ENCODE measurements at places on chromosomes 5 and 9. TPM values are rescaled to one million over a fixed set of nuclear protein-coding genes. Genes with fewer than 3 reads are reported as not detected.

DNA sequence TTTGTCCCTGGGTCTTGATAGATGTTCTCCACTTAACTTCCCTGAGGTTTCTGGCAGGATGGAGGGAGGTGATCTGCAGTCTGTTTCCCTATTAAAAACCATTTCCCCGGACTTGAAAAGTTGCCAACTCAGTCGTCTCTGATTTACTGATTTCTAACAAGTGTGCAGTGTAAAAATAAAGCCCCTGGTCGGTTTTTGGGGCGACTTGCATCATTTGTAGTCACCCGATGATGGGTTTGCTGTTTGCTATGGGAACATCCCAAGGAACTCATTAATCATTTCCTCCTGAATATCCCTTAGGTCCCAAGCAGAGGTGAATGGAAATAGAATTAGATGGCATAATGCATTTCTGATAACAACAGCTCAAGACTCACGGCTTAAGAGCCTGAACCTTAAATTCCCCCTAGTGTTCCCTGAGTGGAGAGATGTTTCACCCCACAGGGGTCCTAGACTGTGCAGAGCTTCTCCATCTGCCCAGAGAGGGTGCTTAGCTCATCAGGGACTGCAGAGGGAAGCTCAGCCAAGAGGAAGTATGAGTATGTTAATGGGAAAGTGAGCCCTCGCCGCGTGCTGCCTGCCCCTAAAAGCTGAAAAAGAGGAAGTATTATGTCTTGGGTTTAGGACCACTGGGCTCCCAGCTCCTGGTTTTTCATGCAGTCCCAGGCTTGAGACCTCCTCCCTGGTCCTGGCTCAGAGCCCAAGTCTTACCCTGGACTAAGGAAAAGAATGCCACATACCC, 115.1 kb upstream of the DAP start:
- DNase-seq: no peak

Gene CBY3
- total RNA-seq: not detected

GRCh38 chr9:133073086-133074014, 11.6 kb downstream of the CEL start:
- DNase-seq: no peak

- DNase-seq: no peak
Observed at GRCh38 chr5:107930092-107930491, 259.4 kb upstream of the EFNA5 start.

- DNase-seq: no peak
Observed at GRCh38 chr5:95216136-95216955, 68.5 kb downstream of the MCTP1 start.

DNA sequence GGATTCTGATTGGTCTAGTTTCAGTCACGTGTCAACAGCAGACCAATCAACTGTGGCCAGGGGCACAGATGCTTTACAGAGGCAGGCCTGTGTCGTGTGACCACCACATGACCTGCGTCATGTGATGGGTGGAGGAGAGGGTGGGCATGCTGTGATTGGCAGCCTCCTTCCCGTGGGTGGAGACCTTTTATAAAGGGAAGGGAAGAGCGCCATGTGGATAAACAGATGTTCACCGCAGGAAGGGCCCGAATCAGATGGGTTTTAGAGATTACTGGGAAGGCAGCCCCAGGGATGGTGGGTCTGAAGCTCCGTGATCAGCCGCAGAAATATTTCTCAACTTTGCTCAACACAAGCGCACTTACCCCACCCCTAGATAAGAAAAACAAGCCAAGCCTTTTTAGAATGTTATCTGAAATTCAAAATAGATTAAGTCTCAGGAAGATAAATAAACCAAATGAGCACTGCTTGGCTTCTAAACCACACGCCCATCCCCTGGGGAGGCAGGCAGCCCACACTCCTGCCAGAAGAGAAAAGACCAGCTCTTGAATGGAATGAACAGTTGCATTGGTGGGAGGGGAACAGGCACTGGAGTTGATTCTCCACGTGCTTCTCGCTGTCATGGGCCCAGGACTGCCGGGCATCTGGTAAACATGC, 43.6 kb downstream of the ROPN1L start:
- no peak for DNase-seq

GRCh38 chr5:92659246-92659645, 921.8 kb downstream of the NR2F1-AS1 start:
- DNase-seq: no peak

DNA sequence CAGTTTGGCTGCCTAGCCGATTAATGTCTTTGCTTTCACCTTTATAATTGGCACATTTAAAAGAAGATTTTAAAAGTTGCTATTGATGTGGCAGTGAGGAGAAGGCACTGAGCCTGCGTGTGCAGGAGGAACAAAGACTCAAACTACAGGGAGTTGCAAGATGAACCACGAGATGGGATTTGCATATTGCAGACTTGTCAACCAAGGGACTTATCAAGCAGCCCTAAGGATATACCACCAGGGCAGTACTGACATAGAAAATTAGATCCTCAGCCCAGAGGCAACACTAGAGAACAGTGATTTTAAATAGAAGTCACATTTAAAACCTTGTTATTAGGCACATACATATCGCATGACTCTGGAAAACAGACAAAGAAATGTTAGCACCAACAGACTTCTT, 342.6 kb downstream of the GLIS3 start:
- DNase-seq: no peak

DNA sequence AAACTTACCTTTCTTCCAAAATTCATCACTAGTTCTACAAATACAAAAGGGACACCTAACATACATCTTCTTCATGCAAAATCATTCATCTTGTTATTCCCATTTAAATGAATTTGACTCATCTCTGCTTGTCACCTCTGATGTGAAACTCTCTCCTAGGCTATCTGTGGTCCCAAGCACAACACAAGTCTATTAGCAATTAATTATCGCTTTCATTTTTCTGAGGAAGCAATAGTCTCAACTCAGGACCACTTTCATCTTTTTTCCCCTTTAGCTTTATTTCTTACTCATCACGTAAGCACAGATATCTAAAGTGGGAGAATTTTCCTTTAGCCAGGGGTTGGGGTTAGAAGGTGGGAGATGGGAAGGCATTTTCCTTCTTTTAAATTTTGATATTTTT, 131.9 kb downstream of the ST8SIA4 start:
- no peak for DNase-seq

DNA sequence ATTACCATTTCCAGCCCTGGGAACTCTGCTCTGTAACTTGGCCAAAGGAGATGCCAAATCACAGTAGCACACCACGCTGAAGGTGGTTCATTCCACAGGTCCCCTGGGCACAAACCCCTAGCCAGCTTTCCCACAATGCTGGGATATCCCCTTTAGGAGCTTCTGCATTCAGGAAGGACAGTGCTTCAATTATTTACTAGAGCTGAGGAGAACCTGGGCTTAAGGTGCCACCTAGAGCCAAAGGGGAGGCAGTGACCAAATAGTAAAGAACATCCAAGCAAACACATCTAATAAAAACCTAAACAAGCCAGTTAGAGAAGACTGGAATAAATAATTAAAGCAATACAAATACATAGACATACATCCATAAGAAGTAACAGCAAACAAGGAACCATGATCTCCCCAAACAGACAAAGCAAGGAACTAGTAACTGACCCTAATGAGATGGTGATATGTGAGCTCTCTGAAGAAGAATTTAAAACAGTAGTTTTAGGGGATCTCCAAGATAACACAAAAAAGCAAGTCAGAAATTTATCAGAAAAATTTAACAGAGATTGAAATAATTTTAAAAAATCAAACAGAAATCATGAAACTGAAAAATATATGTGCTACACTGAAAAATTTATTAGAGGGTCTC, 14.6 kb downstream of the KIF4B start:
- no peak for DNase-seq

- DNase-seq: no peak
Observed at GRCh38 chr9:4815381-4815956, 22.7 kb downstream of the RCL1 start.

- no peak for DNase-seq
Observed at GRCh38 chr9:72844440-72844768, 108.4 kb downstream of the ALDH1A1 start.

Gene CREBRF
- 39.3 TPM for total RNA-seq

Gene SEMA6A
- total RNA-seq: 7.4 TPM

Gene FAM151B
- 3.9 TPM for total RNA-seq

Gene PLAC8L1
- not detected for total RNA-seq

DNA sequence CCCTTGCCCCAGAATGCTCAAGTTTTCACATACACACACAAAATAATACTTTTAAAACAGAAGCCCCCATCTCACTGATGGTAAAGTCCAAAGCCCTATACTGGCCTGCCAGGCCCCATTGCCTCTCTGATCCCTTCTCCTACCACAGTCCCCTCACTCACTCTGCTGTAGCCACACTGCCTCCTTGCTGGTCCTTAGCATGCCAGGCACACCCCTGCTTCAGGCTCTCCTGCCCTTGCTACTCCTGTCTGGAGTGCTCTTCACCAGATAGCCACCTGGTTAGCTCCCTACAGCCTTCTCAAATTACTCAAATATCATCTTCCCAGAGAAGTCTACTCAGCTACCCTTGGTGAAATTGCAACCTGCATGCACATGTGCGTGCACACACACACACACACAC, 177.5 kb downstream of the C5orf15 start:
- DNase-seq: no peak

- no peak for DNase-seq
Observed at GRCh38 chr5:16427587-16427986, 38.0 kb downstream of the ZNF622 start.

DNA sequence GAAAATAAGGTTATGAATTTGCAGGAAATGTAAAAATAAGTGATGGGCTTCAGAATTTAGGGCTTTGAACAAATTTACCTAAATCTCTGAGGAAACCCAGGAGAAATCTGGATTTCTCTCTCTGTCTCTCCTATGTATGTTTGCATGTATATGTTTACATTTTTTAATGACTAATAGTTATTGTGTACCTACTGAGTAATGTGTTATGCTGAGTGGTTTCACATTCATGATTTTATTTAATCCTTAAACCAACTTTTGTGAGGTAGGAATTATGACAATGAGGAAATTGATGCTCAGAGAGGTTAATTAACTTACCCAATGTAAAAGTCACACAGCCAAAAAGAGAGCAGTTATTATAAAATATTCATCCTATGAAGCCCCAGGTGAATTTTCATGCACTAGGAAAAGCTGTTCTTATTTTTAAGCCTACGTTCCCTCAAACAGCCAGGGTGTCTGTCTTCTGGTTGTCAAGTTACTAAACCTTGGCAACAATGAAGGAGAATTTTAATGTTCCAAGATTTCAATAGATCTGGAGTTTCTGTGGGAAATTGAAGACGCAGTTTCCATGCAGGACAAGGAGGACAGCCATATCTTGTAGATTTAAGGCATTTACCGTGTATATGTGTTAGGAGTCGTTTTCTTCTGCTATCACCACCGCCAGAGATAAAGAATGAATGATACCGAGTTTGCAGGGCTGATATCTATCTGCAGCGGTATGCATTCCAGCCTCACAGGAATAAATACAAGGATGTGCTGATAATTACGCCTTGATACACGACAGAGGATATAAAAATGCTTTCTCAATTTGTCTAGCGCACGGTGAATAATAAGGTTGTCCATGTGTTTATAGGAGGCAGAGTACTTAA, 484.8 kb downstream of the ZSWIM6 start:
- DNase-seq: no peak

DNA sequence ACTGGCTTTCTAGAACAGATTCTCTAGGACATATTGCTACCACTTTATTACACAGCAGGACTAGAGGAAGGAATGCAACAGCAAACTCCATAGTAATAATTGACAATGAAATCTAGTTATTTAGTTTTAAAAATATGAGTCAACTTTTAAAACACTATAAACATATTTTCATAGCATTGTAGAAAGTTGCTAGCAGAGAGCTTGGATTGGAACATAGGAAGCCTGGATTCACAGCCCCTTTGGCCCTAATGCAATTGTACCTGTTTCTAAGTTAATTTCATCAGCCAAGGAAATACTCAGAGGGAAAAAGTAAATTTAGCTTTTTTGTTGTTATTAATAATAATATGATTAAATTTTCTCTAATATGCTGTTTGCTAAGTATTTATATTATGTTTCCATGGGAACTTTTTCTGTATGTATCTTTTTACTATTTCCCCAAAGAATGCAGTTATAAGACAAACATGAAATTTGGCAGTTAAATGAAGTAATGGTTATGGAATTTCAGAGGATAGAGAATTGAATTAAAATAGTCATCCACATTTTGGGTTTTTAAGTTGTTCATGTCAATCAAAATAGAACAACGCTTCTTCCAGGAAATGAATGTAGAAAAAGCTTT, 45.6 kb downstream of the VCAN start:
- no peak for DNase-seq

DNA sequence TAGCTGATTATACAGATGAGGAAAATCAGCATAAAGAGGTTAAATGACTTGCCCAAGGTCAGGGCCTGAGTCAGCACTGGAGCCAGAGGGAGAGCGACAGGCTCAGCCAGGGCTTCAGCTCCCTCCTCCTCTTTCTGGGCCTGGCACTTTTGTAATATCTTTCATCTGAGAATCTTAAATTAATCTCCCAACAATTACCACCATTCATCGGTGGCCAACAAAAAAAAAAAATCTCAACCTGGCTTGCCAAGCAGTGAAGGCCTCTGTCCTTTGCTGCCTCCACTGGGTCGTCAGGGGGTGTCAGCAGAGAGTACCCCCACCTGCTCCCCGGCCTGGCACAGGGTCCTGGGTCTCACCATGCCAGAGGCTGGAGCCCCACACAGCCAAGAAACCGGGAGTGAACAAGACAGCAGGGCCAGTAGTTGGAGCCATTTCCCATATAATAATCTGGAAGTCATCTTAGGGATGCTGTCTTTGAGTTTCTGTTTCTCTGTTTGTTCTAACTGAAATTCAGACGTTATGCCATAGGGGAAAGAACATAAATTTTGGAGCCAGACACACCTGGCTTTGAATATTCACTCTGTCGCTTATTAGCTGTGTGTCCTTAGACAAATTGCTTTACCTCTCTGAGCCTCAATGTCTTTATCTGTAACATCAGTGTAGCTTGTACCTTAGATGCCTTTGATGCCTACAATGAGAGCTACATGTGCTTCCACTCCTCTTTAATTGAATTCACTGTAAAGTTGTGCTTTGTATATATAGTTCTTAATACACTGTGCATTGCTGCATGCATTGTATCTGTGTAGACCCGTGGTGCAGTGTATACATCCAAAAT, 299.9 kb upstream of the MSX2 start:
- DNase-seq: no peak

GRCh38 chr5:15476977-15477376, 23.0 kb upstream of the FBXL7 start:
- no peak for DNase-seq

Gene INSL6
- total RNA-seq: not detected

Gene CYLC2
- total RNA-seq: not detected

Gene SHISAL2B
- total RNA-seq: not detected

GRCh38 chr5:2622866-2623265, 128.6 kb downstream of the IRX2 start:
- no peak for DNase-seq

Data from thoracic aorta (tissue), 2 donors.